Stimulated activated CD8-positive, alpha-beta memory T cell treated with anti-CD3 and anti-CD28 coated beads, Interleukin-2, amount 100 ng/mL, for 48 hours (primary cell): ENCODE measurements at places on chromosomes 16 and 17.
A peak's percentile ranks its signal among the peaks of the same experiment; 100 is the strongest.

GRCh38 chr17:65699459-65699858 is 138.0 kb upstream of the AXIN2 start:
- no peak for DNase-seq

DNA sequence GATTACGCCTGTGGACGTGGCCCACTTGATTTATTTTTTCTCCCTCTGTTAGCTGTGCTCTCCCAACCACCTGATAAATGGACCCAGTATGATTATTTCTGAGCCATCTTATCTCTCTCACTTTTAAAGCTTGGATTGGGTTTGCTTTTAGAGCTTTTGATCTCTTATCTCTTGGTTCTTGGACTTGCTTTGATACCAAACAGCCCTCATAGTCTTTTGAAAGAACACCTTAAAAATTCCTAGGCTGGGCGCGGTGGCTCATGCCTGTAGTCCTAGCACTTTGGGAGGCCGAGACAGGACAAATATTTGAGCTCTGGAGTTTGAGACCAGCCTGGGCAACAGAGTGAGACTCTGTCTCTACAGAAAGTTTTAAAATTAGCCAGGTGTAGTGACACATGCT is 25.8 kb downstream of the SMTNL2 start:
- no peak for DNase-seq

DNA sequence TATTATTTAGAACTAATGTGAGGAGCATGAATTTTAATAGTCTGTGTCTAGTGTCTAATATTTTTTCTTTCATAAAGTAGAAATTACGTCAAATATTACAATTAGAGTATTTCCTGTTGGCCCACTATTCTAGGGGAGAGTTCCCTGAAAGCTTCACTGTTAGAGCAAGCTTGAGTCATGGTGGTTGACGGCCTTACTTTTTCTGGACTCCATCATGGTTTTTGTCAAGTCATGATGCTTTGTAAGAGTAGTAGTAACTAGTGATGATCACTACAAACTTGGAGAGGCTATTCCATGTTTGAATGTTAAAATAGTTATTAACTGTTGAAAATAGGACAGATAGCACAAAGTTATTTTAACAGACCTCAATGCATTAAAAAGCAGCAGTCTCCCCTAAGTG is 1.7 kb downstream of the PSMD11 start:
- no peak for DNase-seq

DNA sequence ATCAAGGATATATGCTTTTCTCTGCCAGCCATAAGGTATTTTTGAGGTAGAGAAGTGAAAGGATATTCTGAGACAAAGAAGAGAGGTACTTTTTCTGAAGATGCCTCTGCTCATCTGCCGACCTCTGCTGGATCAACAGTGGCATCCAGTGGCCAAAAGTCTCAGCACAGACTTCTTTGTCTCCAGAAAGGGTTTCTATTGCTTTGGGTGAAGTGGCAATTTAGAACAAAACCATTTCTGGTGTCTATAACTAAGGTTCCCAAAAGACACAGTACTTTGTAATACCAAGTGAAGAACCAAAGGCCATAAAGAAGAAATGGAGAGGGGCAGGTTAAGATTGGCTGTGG is 155.2 kb upstream of the C17orf78 start:
- DNase-seq: no peak

DNA sequence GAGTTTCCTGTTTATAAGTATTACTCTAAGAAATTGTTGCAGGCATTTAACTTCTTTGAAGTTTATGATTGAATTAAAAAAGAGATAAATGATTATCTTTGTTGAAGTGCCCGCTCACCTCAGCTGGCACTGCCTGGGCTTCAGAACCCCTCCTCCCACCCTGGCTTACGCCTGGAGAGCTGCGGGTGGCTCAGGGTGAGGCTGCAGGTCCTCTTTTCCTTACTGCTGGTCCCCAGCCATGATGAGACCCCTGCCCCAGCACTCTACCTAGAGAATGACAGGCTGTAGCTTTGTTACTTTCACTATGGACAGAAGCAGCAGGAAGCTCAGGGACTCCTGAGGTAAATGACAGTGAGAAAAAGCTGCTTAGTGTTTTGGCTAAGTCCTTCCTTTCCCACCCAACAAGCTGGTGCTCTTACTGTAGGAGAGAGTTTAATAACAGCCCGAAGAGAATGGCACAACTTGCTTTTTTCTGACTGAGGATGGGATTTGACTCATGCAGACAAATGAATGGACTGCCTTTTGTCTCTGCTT is 62.1 kb downstream of the EPN2 start:
- no peak for DNase-seq

DNA sequence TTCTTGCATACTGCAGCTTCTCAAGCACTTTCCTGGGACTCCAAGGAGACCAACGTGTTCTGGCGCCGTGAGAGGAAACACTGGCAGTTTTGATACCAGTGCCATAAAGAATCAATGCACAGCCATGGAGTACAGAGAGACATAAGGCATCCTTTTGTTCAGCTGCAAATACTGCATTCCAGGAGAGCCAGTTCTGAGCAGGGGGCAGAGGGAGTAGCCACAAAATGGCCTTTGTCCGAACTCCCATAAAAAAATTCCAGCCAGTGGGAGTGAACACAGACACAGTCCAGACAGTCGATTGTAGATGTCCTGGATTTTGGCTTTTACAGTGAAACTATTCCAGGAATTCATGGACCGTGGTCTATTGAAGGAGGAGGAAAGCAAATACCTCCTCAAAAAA is 36.2 kb upstream of the TEKT3 start:
- no peak for DNase-seq

DNA sequence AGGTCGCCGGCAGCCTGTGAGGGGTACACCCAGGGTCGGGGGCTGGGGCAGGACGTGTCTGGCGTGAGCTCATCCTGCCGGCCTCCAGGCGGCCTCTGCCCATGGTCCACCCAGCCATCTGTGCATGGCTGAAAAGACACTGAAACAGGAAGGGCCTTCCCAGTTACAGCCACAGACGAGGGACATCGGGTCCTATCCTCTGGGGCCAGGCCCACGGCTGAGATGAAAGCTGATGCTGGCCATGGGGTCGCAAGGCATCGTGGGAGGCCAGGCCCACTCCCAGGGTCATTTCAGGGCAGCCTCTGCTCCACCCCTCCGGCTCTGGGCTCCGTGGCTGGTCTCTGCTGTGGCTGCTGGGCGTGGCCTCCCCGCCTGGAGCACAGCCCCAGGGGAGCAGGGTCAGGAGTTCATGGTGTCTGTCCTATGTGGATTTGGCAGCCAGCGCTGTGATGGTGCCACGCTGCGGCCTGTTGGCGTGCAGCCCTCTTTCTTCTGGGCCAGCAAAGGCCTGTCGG is 16.6 kb upstream of the ATP6V0C start:
- DNase-seq: no peak

- no peak for DNase-seq
Measured at GRCh38 chr16:83187405-83187804, 560.6 kb downstream of the CDH13 start.

- DNase-seq: no peak
Measured at GRCh38 chr16:79794941-79795340, 194.4 kb upstream of the MAF start.

DNA sequence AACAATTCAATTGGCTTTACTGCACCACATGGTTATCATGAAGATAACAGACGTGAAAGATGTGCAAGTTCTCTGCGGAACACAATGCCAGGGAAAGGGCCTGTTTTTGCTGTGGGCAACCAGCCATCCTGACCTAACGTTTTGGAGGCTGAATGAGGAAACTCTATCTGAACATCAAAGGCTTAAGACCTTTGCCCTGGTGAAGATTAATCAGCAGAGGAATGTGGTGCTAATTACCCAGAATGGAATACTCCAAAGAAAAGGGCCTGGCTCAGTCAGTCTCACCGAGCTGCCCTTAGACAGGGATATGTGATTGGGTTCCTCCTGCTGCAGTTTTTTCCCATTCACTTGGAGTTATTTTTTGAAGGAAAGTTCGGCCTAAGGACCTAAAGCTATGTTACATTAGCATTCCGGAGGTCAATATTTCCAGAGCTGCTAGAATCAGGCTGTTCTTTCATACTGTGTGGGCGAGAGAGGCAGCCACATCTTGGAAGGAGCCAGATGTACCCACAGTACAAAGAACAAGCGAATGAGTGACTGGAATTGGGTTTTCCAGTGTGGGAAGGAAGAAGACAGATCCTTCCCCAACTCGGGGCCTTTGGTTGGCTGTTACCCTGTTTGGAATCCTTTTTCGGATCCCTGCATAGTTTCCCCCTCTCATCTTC is 15.5 kb downstream of the ASIC2 start:
- DNase-seq: no peak

- no peak for DNase-seq
Measured at GRCh38 chr17:74520016-74520434, 11.2 kb downstream of the CD300LB start.

GRCh38 chr17:38585918-38586529 is 19.7 kb downstream of the SRCIN1 start:
- DNase-seq: no peak

DNA sequence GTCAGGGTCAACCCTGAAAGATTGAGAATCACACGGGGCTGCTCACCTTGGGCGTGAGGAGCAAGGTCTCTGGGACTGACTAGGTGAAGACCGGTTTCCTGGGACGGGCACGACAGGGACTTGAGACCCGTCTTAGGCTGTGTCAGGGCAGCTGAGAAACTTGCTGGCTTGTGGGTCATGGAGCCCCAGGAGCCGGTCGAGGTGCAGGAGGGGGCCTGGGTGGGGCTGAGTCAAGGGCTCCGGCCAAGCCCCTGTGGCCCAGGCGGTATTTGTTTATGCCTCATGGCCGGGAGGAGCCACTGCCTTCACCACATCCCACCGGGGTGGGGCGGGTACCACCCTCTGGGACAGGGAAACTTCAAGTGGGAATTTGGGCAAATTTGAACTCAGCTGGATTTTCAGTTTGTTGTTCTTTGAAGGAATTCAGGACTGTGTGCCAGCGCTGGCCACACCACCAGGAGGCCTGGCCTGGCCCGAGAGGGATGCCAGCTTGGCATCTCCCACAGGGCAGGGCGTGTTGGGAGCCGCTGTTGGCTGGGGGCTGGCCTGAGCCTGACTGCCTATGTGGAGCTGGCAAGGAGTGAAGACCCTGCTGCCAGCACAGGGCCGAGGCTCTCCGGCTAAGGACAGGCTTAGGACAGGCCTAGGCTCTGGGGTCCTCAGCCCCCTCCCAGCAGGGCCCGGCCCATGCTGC is 116.1 kb downstream of the METRNL start:
- DNase-seq: peak; percentile 18

DNA sequence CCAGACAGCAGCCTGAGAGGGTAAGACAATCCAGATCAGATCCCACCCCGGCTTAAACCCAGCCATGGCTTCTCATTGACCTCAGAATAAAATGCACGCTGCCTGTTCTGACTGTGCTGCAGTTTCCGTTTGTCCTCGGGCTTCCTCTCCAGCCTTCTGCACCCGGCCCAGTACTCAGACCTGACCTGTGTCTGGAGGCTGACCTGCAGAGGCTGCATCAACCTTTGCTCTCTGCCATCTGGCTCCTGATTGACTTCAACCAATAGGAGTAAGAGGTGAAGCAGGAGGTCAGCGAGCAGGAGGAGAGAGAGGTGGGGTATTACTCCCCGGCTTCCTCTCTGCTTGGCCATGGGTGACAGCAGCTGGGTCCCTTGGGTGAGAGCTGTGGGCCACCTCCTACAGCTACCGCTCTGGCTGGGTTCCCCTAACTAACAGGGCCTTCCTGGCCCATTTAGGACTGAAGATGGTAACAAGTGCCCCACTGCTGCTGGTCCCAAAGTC is 46.7 kb downstream of the C16orf82 start:
- DNase-seq: no peak

- DNase-seq: no peak
Measured at GRCh38 chr16:81848306-81848853, 69.3 kb downstream of the PLCG2 start.

DNA sequence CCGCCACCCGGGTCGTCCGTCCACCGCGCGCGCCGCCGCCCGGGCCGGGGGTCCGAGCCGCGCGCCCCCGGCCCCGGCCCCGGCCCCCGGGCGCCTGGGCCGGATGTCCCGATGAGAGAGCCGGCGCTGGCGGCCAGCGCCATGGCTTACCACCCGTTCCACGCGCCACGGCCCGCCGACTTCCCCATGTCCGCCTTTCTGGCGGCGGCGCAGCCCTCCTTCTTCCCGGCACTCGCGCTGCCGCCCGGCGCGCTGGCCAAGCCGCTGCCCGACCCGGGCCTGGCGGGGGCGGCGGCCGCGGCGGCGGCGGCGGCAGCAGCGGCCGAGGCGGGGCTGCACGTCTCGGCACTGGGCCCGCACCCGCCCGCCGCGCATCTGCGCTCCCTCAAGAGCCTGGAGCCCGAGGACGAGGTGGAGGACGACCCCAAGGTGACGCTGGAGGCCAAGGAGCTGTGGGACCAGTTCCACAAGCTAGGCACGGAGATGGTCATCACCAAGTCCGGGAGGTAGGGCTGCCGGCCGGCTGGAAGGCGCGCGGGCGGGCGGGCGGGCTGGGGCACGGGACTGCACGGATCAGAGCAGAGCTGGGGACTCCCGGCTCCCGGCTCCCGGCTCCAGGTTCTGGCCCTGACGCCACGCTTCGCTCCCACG is 548 bp downstream of the TBX2 start:
- DNase-seq: no peak

DNA sequence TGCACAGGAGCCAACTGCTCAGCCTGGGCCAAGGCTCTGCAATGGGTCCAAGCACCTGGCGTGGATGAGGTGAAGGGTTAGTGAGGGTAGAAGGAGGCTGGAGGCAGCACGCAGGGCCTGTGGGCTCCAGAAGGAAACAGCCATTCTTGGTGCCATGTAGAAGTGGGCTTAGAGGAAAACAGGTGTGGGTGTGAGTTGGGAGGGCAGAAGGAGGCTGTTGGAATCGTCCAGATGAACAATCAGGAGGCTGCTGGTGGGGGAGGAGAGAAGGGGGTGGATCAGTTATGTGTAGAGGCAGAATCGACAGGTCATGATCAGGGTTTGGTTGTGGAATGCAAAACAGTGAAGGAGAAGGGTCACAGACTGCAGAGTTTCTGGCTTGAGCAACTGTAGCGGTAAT is 51.7 kb upstream of the ALDH3A2 start:
- DNase-seq: no peak

DNA sequence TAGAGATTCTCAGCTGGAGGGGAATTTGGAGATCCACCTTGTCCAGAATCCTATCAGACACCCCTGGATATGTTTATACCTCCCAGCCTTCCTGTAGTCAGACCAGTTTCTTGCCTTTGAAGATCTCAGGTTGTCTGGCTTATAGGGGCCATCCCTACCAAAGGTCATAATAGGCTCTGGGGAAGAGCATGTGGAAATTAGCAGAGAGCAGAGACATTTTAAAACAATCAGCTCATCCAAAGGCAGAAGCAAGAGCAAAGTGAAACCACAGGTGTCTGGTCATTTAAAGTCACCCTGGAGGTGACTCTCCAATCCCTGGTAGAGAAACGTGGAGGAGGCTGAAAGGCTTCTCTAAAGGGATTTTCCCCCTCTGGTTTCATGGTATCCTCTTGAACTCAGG is 299.3 kb upstream of the EEF2KMT start:
- DNase-seq: no peak

- DNase-seq: no peak
Measured at GRCh38 chr17:31553506-31553905, 162.0 kb downstream of the RAB11FIP4 start.

GRCh38 chr17:27566671-27567562 is 64.1 kb upstream of the LGALS9 start:
- DNase-seq: no peak

GRCh38 chr17:49995055-49995738 is at the start of gene DLX3:
TSS of gene DLX3 (minus strand) at chr17:49995224. CDS start at chr17:49994998, 226 bp downstream.
- no peak for DNase-seq
